ENCODE measurements at places on chromosomes 7 and 10.

GRCh38 chr10:96439725-96440124 lies 74.0 kb downstream of the TLL2 start:
- no peak for DNase-seq

GRCh38 chr7:153023194-153023592 lies 263.6 kb downstream of the ACTR3B start:
- no peak for DNase-seq

DNA sequence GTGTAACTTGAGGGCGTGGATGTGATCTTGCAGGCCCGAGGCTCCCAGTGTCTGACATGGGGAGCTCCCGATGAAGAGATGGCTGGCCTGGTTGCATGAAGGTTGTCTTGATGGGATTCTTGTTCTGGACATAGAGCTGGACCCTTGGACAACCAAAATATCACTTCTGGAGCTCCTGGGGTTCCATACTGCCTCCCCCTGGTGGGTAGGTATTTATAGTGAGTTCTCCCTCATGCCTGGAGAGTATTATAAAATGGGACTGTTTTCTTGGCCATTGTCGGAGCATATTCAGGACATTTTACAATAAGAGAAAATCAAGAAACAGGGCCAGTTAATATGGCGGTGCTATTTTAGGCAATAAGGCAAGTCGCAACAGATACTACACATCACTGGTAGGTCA lies 32.6 kb upstream of the GIMAP8 start:
- DNase-seq: no peak

DNA sequence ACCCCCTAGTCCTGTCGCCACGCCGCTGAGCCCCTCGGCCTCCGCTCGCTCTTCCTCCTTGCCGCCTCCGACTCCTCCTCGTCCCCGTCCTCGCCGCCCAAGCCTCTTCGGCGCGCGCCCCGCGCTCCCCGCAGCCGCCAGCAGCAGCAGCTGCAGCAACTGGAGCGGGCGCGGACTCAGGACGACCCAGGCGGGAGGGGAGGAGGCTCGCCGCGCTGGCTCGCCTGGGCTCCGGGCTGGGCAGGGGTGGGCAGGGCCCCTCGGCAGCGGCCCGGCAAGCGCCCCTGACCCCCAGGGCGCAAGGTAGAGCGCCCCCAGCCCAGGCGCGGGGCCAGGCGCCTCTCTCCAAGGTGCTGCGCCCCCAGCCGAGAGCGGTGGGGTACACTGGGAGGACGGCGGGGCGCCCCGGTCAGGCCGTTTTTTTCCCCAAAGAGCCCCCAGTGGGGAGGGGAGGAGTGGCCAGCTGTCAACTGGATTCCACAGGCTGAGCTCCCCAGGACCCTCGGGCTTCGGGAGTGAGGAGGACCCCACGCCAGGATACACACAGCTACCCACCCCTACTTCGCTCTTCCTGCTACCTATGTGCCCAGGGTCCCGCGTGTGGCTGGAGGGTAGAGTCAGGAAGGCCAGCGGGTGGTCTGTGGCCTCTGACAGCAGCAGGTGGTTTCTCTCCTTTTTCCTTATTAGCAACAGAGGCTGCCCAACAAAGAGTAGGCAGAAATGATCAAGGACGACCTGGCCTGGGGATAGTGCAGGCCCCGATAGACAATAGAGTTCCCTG lies 903 bp upstream of the KCNMA1 start:
- DNase-seq: no peak

- no peak for DNase-seq
Observed at GRCh38 chr7:140201393-140201792, 24.6 kb upstream of the KDM7A start.

- DNase-seq: no peak
Observed at GRCh38 chr10:132960071-132960472, 17.7 kb upstream of the CFAP46 start.

DNA sequence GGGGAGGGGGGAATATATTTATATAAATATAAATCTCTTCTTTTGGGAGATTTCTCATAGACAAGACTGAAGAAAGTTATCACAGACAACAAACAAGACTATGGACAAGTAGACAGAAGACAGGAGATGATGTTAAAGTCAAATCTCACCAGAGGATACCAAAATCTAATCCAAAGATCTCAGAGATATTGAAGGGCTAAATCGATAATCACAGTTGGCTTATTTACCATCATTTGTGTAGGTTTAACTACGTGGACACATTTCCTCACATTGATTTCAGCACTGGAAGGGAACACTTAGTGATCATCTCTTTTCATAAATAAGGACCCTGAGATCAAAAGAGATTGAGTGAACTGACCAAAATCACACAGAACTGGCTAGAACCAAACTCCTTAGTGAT lies 2.7 kb upstream of the INPP5F start:
- no peak for DNase-seq

DNA sequence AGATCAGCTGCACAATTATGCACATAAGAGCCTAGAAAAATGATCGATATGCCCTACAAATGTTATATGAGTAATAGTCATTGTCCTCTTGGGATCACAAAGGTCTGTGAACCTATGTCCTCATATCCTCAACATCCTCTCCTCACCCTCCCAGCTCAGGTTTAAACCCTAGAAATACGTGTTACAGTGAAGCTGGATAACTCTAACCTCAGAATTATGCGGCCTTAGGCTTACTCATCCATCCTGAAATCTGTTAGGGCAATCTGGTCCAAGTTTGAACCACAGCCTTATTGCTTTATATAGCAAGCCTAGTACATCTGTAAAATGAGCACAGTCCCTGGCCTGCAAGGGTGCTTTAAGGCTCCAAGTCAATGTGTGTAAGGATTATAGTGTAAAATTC lies 84.2 kb upstream of the FRMD4A start:
- DNase-seq: no peak

DNA sequence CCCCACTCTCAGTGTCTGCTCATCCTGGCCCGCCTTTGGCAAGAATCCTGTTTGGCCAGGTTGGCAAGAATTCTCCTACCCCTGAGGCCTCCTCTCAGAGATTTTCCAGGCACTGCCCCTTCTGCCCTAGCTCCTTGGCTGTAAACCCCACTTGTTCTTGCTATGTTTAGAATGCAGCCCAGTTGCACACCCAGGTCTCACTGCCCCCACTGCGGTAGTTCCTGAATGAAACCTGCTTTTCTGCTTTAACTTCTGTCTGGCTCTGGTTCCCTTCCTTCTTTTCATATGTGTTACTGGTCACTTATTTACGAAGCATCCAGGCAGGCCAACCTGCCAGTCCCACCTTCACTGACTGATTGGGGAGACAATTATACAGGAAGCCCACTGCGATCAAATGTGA lies 576.9 kb downstream of the GLRX3 start:
- DNase-seq: no peak

GRCh38 chr10:114698271-114699061 lies 40.4 kb upstream of the ABLIM1 start:
- DNase-seq: no peak

- no peak for DNase-seq
Observed at GRCh38 chr7:50347693-50348092, 43.2 kb downstream of the IKZF1 start.

DNA sequence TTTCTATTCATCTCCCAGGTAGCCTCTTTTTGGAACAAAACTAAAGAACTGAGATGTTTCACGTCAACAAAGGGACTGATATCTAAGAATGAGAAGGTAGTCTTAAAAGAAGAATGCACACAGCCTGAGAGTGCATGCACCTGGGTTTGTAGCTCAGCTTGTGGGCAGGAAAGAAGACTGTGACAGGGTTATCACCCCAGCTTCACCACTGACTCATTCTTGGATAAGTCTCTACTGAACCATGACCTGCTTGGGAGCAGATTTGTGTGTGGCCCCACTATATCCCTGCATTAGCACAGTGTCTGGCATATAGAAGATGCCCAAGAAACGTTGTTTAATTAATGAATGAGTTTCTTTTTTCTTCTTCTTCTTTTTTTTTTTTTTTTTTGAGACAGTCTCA lies 187.5 kb downstream of the GPAM start:
- no peak for DNase-seq

DNA sequence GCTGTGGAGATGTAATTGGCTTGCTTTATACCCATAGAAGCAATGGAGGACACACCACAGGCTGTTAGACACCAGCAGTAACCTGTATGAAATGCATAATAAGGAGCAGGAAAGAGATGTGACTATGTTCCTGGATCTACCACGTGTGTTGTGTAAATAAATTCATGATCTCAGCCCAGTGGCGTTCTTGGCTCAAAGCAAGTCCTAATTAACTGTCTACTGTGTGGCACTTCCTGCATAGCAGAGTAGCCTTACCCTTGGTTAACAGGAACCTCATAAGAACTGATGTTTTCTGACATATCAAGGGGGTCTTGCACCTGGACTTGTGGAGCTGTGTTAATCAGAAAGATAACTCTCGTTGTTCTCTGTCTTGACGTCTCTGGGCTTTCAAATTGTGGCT lies 25.7 kb upstream of the FAM180A start:
- DNase-seq: no peak

- DNase-seq: no peak
Observed at GRCh38 chr7:51647486-51647885, 330.9 kb upstream of the COBL start.

- DNase-seq: no peak
Observed at GRCh38 chr7:122748195-122748594, 45.5 kb upstream of the RNF148 start.

DNA sequence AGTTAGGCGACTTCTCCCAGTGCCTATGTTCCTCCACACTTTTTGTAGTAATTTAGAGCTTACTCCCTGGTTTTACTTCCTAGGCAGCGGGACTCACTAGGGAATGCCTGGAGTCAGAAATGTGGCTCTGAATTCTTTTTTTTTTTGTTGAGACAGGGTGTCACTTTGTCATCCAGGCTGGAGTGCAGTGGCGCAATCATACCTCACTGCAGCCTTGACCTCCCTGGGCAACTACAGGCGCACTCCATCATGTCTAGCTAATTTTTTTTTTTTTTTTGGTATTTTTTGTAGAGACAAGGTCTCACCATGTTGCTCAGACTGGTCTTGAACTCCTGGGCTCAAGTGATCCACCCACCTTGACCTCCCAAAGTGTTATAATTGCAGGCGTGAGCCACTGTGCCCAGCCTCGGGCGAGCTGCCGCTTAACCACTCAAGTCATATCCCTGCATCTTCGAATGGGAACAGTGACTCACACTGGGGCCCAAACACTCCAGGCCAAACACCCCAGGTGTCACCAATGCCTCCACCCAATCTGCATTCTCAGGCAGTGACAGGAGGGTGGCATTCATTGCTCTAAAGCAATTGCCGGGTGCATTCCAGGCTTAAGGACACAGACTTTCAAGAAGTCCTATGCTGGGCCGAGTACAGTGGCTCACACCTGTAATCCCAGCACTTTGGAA lies 19.6 kb downstream of the RGS10 start:
- DNase-seq: no peak

DNA sequence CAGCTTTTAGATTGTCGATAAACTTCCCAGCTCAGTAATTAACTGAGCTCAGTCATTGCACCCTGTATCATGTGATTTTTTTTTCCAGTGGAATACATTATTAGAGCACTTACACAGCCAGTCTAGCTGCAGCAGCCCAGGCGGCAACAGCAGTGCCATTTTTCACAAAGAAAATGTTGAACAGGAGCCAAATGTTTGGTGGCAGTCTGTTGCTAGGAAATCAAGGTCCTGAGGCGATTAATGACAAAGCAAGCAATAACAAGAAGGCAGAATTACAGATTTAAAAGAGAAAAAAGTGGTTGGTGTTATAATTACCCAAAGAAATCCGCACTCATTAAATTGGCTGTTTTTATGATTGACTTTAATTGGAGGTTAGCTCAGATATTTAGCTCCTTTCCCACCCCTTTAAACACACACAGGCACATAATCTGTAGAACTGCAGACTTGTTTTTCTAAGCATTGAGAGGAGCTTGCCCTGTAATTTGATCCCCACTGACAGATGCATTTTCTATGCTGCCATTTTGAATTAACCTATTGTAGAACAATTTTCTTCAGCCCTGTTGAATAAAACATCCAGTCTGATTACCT lies 267.4 kb downstream of the ADK start:
- DNase-seq: no peak

- no peak for DNase-seq
Observed at GRCh38 chr7:128030654-128031611, at the start of gene LRRC4. Gene LRRC4, minus strand, starts transcription at chr7:128031437. Its CDS starts 797 bp downstream, at chr7:128030640.

DNA sequence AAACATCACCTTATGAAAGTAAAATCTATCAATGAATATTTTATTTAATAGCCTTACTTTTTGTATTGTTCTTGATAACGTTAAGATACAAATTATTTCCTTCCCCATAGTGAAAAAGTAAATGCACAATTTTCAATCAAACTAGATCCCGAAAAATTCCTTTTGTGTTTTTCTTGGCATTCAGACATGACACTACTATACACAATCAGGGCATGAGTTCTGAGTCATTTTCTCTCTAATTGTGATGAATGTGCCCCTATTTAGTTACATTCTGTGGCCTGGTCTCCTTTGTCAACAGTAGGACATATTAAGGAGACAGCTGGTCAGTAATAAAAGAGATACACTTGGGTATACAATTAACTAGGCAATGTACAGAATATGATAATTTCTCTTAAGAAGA lies 19.8 kb downstream of the COL1A2 start:
- no peak for DNase-seq

GRCh38 chr10:31098046-31098445 lies 66.4 kb upstream of the ZNF438 start:
- DNase-seq: no peak

DNA sequence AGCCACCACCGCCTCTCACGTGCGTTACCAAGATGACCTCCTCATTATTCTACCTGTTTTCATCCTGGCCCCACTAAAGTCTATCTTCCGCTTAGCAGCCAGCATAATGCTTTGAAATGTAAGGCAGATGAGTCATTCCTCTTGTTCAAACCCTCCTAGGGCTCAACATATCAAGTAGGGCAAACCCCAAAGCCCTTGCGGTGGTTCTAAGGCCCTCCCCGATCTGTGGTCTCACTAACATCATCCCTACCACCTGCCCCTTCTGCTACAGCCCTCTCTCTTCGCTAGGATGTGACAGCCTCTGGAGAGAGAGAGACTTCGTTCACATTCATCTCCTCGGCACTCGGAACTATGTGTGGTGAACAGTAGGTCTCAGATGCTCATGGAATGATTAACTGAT lies 94.8 kb downstream of the SVIL start:
- no peak for DNase-seq

GRCh38 chr7:90749774-90750173 lies 153.7 kb downstream of the CDK14 start:
- no peak for DNase-seq

DNA sequence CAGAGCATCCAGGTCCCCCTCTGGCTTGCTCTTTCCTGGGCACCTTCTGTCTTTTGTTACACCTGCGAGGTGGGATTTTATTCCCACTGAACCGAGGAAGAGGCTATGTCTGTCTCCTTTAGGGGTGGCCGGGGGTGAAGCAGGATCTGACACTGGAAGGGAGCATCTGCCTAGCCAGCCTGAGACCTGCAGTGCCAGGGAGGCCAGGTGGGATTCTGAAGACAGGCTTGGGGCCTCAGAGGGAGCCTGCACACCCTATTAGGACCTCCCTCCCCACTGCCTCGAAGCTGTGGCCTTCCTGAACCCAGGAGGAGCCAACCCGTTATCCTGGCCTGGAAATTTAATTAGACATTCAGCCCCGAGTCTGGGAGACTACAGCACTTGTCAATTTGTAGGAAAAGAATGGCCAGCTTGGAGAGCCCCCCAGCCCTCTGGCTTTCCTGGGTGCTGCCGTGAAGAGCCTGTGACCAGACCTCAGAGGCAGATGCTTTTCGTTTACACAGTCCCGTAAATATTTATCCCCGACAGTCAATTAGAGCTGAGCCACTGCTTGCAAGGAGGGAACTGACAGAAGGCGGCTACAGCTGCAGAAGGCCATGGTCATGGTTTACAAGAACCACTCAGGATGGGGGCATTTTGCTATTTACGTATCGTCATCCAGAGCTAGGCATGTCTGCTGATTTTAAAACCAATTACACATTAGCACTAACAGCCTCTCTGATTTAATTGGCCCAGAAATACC lies 19.7 kb downstream of the CHAT start:
- DNase-seq: no peak

Measured in stimulated activated CD8-positive, alpha-beta memory T cell treated with anti-CD3 and anti-CD28 coated beads, Interleukin-15, amount 100 ng/mL, for 1 hour (primary cell).